Activated CD8-positive, alpha-beta memory T cell treated with anti-CD3 and anti-CD28 coated beads for 48 hours (primary cell): ENCODE measurements at places on chromosomes 6 and 20.

- no peak for DNase-seq
Observed at GRCh38 chr6:38320843-38321242, 318.9 kb downstream of the BTBD9 start.

- no peak for DNase-seq
Observed at GRCh38 chr6:6890400-6890858, 217.3 kb upstream of the RREB1 start.

GRCh38 chr6:84411060-84411629 lies 183.7 kb upstream of the CEP162 start:
- DNase-seq = no peak

DNA sequence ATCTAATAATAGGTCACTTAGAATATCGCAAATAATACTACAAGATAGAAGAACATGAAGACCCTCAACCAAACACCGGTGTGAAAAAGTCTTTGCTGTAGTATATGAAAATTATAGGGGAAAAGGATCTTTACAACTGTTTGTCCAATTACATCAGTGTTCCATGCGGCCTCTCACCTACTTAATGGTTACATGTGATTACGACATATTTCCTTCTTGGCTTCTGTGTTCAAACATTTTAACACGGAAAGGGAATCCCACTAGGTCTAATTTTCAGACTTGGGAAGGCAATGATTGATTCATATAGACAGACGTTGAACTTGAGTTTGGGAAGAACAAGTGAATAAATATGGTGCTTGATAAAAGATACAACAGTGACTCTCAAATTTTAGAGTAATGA lies 273.4 kb downstream of the KIF16B start:
- no peak for DNase-seq

GRCh38 chr6:21969192-21969591 lies 327.6 kb downstream of the PRL start:
- DNase-seq = no peak

DNA sequence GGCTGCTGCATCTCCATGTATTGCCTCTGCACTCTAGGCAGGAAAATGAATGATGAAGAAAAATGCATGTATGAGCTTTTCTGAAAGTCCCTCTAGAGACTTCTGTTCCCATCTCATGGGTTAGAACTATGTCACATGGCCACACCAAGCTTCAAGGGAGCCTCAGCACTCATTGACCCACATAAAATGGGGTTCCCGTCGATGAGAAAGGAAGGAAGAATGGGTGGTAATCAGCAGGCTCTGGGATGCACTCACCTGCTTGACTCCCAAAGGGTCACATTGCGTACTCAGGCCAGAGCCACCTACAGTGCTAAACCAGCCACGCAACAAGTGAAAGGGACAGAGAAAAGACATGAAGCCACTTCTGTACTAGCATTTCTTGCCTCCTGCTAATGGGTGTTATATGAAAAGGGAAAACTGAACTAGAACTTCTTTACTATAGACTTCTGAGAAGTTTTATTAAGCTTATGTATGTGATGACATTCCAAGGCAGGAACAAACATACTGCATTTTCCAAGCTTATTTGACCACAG lies 95.8 kb upstream of the GCM1 start:
- DNase-seq = no peak

DNA sequence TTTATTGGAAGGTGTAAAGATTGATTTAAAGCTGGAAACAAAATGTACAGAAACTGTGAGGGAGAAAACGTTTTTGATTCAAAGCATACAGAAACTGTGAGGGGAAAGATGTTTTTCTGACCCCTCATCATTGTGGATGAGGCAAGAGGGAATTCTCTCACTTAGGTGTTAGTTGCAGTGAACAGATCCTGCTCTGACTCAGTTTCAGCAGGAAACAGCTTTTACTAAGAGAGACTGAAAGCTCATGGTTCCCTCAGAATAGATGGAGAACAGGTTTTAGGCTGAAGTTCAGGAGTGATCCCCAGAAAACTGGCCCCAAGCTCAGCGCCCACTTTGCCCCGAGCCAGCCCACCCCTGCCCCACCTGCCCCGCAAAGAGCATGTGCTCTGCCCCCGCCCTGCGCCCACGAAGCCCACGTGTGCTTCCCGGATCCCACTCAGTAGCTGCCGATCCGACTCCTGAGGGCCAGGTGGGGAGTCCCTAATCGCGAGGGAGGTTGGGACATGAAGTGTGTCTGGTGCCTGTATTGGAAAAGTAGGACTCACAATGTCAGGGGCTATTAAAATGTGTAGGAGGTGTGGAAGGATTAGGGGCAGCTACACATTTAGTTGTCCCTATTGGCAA lies 41.2 kb downstream of the DUSP22 start:
- DNase-seq = no peak
